ENCODE measurements at places on chromosomes 11 and 22.

GRCh38 chr11:27313157-27313821 is 49.7 kb downstream of the CCDC34 start:
- H3K36me3 ChIP-seq, result no peaks in the 10 kb centered on the region
- no peaks in the 10 kb centered on the region for H3K27me3 ChIP-seq
- no peak for DNase-seq
- H3K4me3 ChIP-seq, result no peak overlapping the region
- no peaks in the 10 kb centered on the region for H3K4me1 ChIP-seq
- no peak overlapping the region for H3K27ac ChIP-seq

DNA sequence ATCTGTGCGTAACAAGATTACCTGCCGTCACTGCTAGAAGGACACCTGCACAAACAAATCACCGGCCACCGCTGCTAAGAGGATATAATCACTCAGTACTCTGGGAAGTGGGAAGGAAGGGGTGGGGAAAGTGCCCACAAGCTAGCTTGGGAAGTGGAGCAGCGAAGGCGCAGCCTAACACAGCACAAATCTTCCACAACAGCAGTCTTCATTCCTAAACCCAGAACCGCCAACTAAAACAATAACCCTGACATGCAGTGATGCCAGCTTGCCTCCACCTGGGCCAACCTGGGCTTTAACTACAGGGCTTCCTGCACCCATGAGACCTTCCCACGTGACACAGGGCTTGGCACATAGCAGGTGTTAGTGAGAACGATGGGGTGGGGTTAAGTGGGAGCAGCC is 5.1 kb downstream of the DGCR2 start:
- no peaks in the 10 kb centered on the region for H3K36me3 ChIP-seq
- no peaks in the 10 kb centered on the region for H3K27me3 ChIP-seq
- H3K27ac ChIP-seq, result no peak overlapping the region

DNA sequence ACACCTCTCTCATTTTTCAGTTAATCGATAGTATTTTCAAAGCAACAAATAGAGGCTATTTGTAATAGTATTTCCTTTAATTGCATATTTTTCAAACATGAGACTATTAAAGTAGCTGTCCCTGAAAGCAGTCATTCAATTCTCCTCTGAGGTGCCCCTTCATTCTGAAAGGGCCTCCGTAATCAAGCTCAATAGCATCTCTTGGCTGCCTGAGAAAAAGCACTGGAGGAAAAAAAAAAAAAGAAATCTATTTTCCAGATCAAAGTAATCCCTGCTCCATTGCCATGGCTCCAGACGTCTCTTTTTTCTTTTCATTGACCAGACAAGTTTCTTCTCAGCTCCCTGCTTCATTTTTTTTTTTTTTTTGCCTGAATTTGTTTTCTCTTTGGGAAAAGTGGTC is 154.5 kb upstream of the BLID start:
- no peak overlapping the region for H3K4me3 ChIP-seq
- H3K36me3 ChIP-seq, result no peaks in the 10 kb centered on the region
- no peaks in the 10 kb centered on the region for H3K27me3 ChIP-seq
- H3K27ac ChIP-seq, result no peak overlapping the region
- no peak for DNase-seq
- peaks cover 15% of the 10 kb centered on the region for H3K4me1 ChIP-seq

GRCh38 chr22:24871611-24872205 is 65.7 kb downstream of the SGSM1 start:
- no peaks in the 10 kb centered on the region for H3K27me3 ChIP-seq
- no peaks in the 10 kb centered on the region for H3K36me3 ChIP-seq
- no peak overlapping the region for H3K4me3 ChIP-seq
- H3K27ac ChIP-seq, result no peak overlapping the region
- no peaks in the 10 kb centered on the region for H3K4me1 ChIP-seq
- DNase-seq, result no peak

DNA sequence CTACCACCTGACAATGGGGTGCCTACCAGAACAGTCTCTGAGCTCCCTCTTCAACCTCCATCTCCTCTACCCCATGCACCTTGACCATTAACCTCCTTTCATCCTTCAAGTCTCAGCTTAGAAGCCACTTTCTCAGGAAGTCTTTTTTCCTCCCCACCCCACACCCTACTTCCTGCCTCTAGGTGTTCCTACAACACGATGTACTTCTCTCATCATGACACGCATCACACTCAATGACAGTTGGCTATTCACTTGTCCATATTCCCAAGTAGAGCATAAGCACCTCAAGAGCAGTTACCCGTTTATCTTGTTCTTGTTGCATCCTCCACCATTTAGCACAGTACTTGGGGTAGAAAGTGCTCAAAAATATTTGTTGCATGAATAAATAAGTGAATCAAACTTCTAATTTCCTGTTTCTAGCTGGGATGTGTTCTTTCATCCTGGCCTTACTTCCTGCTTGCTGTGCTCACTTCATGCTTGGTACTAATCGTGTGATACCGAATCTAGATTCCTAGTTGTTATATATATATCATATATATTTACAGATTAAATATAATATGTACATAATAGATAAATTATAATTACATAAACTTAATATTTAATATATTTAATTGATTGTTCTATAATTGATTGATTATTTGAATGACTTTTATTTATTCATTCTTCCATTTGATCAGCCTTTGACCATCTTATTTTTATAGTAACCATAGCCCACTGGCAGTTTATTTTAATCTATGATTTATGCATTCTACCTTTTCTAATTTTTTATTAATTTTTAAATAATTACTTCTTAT is 177.5 kb upstream of the TMEM45B start:
- H3K4me1 ChIP-seq, result no peaks in the 10 kb centered on the region
- no peak overlapping the region for H3K27ac ChIP-seq
- H3K27me3 ChIP-seq, result no peaks in the 10 kb centered on the region
- no peaks in the 10 kb centered on the region for H3K36me3 ChIP-seq

- H3K27me3 ChIP-seq, result no peaks in the 10 kb centered on the region
- H3K36me3 ChIP-seq, result no peaks in the 10 kb centered on the region
- no peak overlapping the region for H3K27ac ChIP-seq
These were observed 138.1 kb downstream of the SHANK2 start for GRCh38 chr11:71114124-71114851.

GRCh38 chr11:3894128-3894731 is 38.8 kb downstream of the STIM1 start:
- H3K36me3 ChIP-seq, result no peaks in the 10 kb centered on the region
- no peak for DNase-seq
- H3K27ac ChIP-seq, result no peak overlapping the region
- H3K27me3 ChIP-seq, result no peaks in the 10 kb centered on the region

DNA sequence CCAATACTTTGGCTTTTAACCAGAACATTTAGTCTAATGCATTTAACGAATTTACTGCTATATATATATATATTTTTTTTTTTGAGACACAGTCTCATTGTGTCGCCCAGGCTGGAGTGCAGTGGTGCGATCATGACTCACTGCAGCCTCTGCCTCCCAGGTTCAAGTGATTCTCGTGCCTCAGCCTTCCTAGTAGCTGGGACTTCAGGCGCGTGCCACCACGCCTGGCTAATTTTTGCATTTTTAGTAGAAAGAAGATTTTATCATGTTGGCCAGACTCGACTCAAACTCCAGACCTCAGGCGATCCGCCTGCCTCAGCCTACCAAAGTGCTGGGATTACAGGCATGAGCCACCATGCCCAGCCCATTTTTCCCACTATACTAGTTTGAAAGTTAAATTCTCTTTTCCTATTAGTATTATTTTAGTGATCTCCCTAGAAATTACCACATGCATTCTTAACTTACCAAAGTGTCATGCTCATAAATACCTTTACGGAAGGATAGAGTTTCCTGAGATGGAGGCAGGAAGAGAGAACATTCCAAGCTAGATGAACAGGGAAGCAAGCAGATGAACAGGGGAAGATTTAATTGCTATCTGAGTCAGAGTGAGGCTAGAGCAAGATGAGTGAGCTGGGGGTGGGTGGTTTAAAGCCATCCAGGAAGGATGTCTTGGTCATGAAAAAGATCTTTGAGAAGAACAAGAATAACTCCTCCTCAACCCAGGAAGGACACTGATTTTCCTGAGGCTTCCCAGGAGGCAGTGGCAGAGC is 4.4 kb upstream of the PGAP2 start:
- peaks cover 2% of the 10 kb centered on the region for H3K4me1 ChIP-seq
- H3K36me3 ChIP-seq, result no peaks in the 10 kb centered on the region
- H3K4me3 ChIP-seq, result no peak overlapping the region
- H3K27me3 ChIP-seq, result no peaks in the 10 kb centered on the region
- H3K27ac ChIP-seq, result no peak overlapping the region

DNA sequence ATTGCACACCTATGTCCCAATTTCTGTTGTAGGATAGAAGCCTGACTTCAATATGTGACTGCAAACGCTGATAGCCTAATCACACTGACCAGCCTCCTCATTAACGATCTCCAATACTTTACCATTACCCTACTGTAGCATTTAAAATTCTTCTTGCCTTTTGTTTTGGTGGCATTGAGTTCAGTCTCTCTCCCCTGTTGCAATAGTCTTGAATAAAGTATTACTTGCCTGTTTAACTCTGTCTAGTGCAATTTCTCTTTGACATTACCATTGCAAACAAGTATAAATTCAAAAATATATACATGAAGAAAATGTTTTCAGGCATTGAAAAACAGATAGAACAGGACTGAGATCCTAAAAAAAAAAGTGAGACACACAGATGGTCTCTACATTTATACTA is 649.1 kb upstream of the B3GAT1 start:
- no peak for DNase-seq
- no peak overlapping the region for H3K4me3 ChIP-seq
- H3K36me3 ChIP-seq, result no peaks in the 10 kb centered on the region
- no peaks in the 10 kb centered on the region for H3K4me1 ChIP-seq
- no peaks in the 10 kb centered on the region for H3K27me3 ChIP-seq

DNA sequence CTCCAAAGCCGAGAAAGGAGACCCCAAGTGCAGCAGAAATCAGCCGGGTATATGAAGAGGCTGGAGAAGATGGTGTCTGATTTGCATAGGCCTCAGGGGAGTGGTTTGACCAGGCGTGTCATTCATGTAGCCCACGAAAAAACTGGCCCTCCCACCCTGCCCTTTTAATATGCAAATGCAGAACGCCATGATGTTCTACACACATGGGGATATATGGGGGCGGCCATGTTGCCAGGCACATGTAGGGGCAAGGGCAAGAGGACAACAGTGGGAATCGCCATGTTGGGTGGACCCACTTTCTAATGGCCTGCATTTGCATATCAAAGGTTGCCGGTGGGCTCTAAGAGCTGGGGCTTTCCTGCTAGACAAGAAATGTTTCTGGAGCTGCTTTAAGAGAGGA is 86.4 kb downstream of the ISX start:
- no peak for DNase-seq
- no peaks in the 10 kb centered on the region for H3K36me3 ChIP-seq
- H3K4me3 ChIP-seq, result no peak overlapping the region
- no peak overlapping the region for H3K27ac ChIP-seq
- peaks cover 7% of the 10 kb centered on the region for H3K27me3 ChIP-seq
- H3K4me1 ChIP-seq, result no peaks in the 10 kb centered on the region

DNA sequence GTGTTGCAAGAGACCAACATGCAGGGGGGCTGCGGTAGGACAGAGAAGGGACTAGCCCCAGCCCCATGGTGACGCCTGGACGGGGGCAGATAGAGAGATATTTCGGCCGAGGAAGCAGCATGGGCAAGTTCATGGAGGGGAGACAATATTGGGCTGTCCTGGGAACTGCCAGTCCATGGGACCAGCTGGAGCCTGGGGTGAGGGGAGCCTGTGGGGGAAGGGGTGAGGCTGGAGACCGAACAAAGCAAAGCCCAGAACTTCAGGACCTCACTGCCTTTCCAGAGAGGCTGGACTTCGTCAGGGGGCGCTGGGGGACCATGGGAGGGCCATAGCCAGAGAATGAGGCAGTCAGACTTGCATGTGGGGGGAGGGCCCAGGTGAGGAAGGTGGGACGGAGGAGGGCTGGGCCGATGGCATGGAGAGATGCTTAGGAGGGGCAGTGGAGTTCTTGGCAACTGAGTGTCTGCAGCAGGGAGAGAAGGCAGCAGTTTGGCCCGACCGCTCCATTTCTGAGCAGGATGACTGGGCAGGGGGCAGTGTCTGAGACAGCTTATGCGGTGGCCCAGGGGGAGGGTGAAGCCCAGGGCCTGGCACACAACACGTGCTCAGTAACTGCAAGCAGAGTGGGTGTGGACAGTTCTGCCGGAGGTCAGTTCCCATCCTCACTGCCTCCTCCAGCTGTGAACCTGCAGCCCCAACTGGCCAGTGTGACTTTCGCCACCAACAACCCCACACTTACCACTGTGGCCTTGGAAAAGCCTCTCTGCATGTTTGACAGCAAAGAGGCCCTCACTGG is 712 bp downstream of the UPK3A start:
- peak overlapping the region; percentile 67 for H3K4me3 ChIP-seq
- H3K4me1 ChIP-seq, result peaks cover 11% of the 10 kb centered on the region
- H3K27ac ChIP-seq, result no peak overlapping the region
- H3K27me3 ChIP-seq, result peaks cover 56% of the 10 kb centered on the region

DNA sequence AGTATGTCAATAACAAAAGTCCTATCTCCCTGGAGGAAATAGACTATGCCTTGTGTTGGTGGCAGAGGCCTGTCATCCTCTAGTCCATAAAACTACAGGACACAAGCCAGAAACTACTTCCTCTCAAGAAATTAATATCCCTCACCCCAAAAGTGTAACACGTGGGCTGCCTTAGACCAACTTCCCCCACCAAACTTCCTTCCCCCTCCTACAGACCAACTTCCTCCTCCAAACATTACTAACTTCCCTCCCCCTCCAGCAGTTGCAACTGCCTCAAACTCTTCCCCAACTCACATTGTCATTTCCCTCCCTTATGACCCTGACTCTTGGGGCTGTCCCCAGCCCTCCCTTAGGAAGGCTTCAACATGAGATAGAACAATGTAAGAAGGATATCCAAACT is 6.3 kb downstream of the OR52K2 start:
- no peaks in the 10 kb centered on the region for H3K4me1 ChIP-seq
- no peak overlapping the region for H3K27ac ChIP-seq
- DNase-seq, result no peak
- no peak overlapping the region for H3K4me3 ChIP-seq
- H3K36me3 ChIP-seq, result no peaks in the 10 kb centered on the region

- no peak overlapping the region for H3K27ac ChIP-seq
- no peaks in the 10 kb centered on the region for H3K27me3 ChIP-seq
- peaks cover 8% of the 10 kb centered on the region for H3K4me1 ChIP-seq
- no peak for DNase-seq
- no peaks in the 10 kb centered on the region for H3K36me3 ChIP-seq
These were observed 50.5 kb upstream of the CLMP start for GRCh38 chr11:123245567-123245966.

GRCh38 chr22:17866621-17867020 is 92.4 kb upstream of the BID start:
- no peak for DNase-seq
- H3K36me3 ChIP-seq, result no peaks in the 10 kb centered on the region
- no peak overlapping the region for H3K27ac ChIP-seq
- H3K4me1 ChIP-seq, result no peaks in the 10 kb centered on the region
- no peaks in the 10 kb centered on the region for H3K27me3 ChIP-seq

GRCh38 chr11:72984453-72985077 is 157.6 kb downstream of the FCHSD2 start:
- no peaks in the 10 kb centered on the region for H3K27me3 ChIP-seq
- DNase-seq, result peak; percentile 5
- H3K4me3 ChIP-seq, result no peak overlapping the region
- H3K4me1 ChIP-seq, result peaks cover 2% of the 10 kb centered on the region
